ENCODE measurements at places on chromosomes 3 and 15.

- DNase-seq, result no peak
Measured at GRCh38 chr3:87996882-87997281, 61.9 kb downstream of the CGGBP1 start.

DNA sequence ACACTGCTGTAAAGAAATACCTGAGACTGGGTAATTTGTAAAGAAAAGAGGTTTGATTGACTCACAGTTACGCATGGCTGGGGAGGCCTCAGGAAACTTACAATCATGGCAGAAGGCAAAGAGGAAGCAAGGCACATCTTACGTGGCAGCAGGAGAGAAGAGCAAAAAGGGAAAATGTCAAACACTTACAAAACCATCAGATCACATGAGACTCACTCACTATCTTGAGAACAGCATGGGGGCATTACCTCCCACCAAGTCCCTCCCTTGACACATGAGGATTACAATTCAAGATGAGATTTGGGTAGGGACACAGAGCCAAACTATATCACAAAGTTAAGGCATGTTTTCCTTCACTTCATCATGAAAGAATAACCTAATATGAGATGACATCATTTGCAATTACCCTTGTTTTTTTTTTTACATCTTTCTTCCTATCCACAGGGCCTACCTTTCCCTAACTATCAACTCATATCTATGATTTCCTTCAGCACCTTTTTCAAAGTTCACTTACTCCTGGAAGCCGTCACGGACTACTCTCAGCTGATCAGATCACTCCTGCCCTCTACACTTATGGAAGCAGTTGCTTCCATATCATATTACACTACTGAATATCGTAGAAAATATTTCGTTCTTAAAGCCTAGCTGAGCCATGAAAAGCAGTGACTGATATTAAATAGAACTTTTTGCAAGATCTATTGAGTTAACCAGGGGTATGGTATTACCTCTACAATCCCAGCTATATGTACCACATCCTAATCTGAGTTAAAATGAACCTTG, 25.5 kb upstream of the ATP8B4 start:
- no peak for DNase-seq

GRCh38 chr3:128701342-128702212, 24.4 kb upstream of the RAB7A start:
- DNase-seq, result no peak

GRCh38 chr15:92655178-92655995, at the start of gene FAM174B:
FAM174B (minus strand) TSS chr15:92655775.
- DNase-seq, result no peak

- DNase-seq, result no peak
Measured at GRCh38 chr3:106366352-106366751, 497.5 kb upstream of the CBLB start.

DNA sequence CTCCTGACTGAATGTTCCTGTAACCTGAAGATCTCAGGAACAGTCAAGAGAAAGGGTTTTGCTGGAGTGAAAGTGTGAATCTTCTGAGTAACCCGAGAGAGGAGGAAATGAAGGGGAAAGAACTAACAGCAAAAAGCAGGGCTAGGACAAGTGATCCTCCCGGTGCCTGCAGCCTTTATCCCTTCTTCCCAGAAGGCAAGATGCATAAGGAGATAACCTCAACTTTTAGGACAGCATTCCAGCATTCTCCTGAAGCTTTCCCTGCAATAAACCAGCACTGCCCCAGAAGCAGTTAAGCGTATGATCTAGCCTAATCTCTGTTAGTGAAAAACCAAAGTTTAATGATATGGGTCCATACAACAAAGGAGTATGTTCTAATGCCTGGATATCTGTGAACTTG, 298.8 kb downstream of the MEX3B start:
- no peak for DNase-seq

DNA sequence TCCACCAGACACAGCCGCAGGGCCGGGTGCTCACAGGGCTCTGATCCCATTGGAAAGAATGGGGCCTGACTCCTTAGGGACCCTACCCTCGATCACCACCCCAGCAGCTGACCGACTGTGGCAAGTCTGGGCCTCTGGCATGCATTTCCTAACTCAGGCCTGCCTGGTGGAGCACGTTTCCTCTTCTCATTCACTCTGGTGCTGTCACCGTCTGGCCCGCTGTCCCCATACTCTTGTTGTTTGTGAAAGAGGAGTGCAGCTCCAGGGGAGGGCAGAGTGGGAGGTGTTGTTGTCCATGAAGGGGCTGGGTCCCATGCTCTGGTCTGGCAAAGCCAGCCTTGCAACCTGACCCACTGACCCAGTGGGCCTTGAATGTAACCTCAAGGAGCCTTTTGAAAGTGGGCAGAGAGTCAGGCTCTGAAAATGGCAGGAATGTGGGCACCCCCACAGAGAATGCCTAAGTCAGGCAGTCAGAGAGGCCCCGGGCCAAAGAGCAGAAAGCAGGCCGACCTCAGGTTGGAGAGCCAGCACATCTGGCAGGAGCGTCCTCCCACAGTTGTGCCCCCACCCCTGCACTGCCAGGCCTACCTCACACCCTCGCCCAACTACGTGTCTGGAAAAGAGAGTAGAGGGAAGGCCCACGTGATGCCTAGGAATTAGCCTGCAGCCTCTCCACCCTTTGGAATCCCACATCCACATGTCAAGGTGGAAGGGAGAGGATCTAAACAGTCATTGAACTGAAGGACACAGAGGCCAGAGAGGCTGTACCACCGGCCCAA, 10.9 kb downstream of the SEMA7A start:
- DNase-seq, result peak; percentile 30

GRCh38 chr15:72382146-72382545, 6.3 kb upstream of the HEXA start:
- DNase-seq, result no peak

GRCh38 chr3:59443618-59444293, 393.9 kb upstream of the CFAP20DC start:
- DNase-seq, result no peak

DNA sequence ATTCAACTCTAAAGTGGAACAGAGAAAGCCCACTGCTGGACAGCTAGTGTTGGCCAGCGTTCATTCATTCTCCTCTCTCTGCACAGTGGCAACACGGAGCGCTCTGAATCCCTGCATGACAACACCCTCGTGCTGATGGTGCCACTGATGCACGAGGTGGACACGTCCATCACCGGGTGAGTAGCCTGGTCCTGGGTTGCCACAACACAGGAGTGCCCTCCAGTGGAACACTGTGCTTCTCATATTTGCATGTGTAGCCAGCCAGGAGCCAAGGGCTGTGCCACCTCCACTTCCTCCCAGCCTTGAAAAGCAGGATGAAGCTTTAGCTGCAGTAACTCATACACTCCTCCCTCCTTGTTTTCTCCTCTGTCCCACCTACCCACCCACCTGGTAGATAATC, 120.0 kb upstream of the CTDSPL start:
- DNase-seq, result no peak

GRCh38 chr3:133277813-133278212, 122.0 kb upstream of the BFSP2 start:
- no peak for DNase-seq

DNA sequence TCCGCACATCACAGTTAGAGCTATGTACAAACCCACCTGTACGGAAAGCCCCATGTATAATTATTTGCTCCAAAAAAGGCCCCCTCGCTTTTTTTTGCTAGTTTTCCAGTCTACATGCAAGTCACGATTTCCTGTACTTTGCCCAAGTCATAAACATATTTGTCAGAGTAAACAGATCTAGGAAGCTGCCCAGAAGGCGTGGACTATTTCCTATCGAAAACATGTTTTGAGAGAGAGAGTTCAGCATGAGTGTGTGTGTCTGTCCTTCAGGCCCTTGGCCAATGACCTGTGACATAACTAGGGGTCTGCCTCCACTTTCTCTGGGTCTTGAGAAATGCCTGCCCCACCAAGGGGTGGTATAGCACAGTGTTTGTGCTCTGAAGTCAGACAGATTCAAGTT, 72.7 kb upstream of the HACD2 start:
- DNase-seq, result no peak

DNA sequence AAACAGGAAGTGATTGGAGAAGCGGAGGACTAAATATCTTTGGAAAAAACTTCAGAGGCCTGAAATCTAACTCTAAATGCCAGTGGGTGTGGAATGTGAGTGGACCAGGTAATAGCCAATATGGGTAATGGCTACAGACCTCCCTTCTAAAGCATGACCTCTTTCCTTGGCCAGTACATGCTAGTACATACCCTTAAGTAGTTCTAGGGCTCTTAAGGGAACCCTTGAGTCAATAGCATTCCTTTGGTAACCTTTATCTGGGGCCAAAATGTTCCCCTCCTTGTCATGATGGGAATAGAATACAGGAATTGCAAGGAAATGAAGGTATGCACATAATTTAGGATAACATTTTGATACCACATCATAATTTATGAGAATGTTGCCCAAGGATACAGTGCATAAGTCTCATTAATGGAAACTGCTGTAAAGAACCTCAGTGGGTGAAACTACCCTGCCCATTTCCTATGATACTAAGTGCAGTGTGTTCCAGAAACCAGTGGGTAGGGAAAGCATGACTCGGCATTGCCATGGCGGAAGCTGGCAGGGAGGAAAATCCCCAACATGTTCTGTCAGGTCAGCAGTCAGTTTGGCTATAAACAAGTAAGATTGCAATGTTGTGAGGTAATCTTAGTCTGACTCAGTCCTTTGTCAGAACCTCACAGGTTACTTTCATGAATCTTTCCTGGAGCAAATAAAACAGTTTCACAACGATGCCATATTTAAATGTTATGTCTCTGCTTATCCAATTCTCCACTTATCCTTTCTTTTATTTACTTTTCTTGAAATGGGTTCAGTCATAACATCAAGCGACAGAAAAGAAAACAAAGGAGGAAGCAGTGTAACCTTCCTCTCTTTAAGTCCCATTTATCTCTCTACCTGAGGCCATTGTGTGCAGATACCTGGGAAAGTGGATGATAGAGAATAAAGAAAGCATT, 23.5 kb upstream of the RAP2B start:
- peak; percentile 59 for DNase-seq

- DNase-seq, result no peak
Measured at GRCh38 chr3:52202384-52203077, 4.6 kb downstream of the ALAS1 start.

GRCh38 chr3:106327696-106328025, 458.8 kb upstream of the CBLB start:
- no peak for DNase-seq

- DNase-seq, result no peak
Measured at GRCh38 chr15:86849136-86849535, 769.5 kb downstream of the AGBL1 start.

GRCh38 chr3:132231633-132232032, 85.6 kb upstream of the ACP3 start:
- no peak for DNase-seq

Data from AG09319 (cell line).